ENCODE measurements at places on chromosomes 2 and 18.
A peak's percentile ranks its signal among the peaks of the same experiment; 100 is the strongest.

GRCh38 chr18:5421981-5422380, 121.8 kb downstream of the EPB41L3 start:
- no peak for DNase-seq

DNA sequence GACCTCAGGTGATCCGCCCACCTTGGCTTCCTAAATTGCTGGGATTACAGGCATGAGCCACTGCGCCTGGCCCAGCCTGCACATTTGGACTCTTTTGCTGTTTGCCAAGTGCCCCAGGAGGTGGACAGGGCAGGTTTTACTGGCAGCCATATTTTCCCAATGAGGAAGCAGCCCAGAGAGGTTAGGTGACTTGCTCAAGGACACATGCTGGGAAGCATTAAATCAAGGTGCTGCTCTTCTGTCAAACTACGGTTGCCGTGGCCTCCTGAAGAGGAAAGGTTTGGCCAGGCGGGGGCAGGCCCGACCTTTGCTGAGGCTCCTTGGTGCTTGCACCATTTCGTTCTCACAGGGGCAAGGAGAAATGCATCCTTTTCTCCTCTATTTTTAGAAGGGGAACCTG, 44.0 kb downstream of the DNMT3A start:
- DNase-seq, result no peak

- DNase-seq, result no peak
Measured at GRCh38 chr18:28412521-28412920, 235.6 kb upstream of the CDH2 start.

DNA sequence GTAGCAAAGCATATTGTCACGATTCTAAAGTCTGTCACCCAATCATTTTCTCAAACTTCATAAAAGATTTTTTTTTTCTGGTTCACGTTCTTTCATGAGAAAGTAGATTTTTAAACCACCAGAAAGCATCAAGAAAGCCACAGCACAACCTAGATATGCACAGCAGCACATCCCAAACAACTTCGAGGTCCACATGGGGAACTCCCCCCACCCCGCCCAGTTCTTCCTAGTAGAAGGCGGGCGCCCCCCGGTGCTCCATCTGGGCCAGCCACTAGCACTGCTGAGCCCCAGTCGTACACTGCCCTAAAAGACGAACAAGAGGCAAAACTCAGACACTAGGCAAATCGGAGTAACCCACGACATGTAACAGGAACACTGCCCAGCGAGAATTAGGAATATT, 15.5 kb downstream of the HDLBP start:
- DNase-seq, result peak; percentile 34

DNA sequence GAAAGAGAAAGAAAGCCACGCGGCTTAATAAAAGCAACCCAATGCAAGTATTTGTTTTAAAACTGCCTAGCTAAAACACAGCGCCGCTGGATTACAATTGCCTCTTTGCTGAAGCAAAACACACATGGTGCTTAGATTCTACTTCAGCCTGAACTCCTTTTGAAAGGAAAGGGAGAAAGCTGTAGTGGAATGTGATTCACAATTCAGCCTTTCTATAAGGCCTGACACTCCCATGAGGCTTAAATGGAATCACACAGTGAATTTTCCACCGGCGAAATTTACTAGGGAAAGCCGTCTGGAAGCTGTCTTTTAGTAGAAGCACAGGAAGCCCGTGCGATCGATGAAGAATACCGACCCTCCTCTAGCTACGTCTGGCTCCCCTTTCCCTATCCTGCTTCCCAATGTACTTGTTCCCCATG, 348.0 kb downstream of the DLGAP1 start:
- no peak for DNase-seq

DNA sequence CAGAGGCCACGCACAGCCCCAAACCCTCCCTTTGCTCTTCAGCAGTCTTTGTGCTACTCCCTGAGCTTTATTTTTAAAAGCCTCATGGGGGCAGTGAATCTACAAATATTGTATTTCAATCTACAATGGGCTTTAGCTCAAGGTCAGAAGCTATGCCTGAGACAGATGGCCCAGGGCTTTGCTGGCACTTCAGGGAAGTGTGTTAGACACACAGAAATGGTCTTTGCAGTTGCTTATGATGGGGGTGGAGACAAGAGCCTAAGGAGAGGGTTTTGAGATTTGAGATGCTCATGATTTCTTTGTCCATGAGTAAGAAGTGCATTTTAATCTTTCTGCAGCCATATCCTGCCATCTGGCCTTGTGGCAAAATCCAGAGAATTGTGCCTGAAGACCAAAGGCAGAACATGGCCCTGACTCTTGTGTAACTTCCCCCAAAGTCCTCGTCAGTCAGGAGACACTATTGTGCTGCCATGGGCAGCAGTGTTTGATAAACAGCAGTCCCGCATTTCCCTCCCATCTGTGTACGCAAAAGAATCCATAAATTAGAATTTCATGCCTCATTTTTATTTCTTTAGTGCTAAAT, 92.6 kb downstream of the VAPA start:
- DNase-seq, result no peak

DNA sequence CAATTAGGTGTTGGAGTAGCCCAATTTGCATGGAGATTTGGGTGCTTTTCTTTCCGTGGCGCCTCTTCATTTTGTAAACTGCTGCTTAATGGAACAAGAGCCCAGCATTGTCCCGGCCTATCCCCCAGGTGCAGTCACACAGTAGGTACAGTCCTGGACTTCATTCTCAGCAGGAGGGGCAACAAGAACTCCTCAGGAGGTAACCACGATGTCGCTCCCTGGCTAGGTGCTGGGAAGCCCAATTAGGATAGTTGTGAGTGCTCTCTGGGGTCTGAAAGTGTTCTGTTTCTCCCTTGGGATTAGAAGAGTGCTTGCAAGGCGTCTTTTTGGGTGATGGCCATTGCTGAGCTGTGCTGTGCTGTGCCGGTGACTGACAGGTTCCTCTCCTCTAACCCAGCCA, 53.8 kb downstream of the CABLES1 start:
- DNase-seq, result no peak

DNA sequence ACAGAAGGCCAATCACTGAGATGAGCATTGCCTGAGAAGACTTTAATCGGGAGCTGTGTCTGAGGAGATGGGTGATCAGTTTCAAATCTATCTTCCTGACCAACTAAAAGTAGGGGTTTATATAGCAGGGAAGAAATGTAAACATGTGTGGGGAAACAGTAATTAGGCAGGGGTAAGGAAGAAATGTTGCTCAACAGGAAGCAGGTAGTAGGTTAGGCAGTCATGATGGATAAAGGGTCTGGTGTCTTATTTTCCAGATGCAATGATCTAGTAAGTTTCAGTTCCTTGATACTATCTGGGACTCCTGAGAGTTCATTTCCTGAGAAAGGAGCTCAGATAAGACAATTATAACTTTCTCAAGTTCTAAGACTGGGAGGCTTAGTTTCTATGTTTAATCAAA, 33.8 kb upstream of the DNAJC10 start:
- no peak for DNase-seq

GRCh38 chr2:59463426-59463825, 1090.0 kb downstream of the BCL11A start:
- DNase-seq, result no peak

GRCh38 chr18:58862851-58863538, 1.7 kb upstream of the ZNF532 start:
- DNase-seq, result peak; percentile 25

DNA sequence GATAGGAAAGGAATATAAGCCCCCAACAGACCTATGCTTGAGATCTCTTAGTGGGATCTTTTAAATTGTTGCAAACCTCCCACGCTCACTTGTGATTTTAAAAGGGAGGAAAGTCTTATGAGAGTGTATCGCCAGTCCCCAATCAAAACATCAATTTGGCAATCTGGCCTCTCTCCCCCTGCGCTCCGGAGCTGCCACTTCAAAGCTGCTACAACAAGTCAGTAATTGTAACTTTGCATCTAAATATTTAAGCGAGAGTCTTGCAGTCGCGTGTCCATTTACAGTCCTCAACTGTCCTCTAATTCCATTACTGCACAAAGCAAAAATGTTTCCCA, 8.4 kb downstream of the PAX3 start:
- no peak for DNase-seq
